Mucosa of gallbladder (tissue), 1 donor: ENCODE measurements at places on chromosomes 6 and 20. TPM values are rescaled to one million over a fixed set of nuclear protein-coding genes. Genes with fewer than 3 reads are reported as not detected.
A peak's percentile ranks its signal among the peaks of the same experiment; 100 is the strongest.

- DNase-seq: no peak
Observed at GRCh38 chr20:22447447-22447778, 137.0 kb downstream of the FOXA2 start.

Gene ADIG
- not detected for total RNA-seq

Gene OR2H2
- total RNA-seq: not detected

Gene ZBTB46
- 9.0 TPM for total RNA-seq

Gene ADGB
- total RNA-seq: not detected

GRCh38 chr6:123085403-123085802 lies 89.4 kb downstream of the CLVS2 start:
- no peak for DNase-seq

GRCh38 chr6:127998985-127999384 lies 98.1 kb upstream of the THEMIS start:
- no peak for DNase-seq

GRCh38 chr20:22515264-22515663 lies 69.1 kb downstream of the FOXA2 start:
- DNase-seq: no peak

DNA sequence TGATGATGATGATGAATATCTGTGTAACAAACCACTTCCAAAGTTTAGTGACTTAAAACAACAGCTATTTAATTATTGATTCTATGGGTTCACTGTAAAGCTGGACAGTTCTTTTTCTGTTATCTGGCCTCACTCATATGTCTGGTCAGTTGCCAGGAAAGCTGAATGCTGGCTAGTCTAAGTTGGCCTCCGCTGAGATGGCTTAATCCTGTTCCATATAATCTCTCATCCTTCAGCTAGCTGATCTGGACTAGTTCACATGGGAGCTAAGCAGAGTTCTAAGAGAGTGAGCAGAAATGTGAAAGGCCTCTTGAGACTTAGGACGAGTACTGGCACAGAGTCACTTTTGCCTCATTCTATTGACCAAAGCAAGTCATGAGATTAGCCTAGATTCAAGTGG lies 334.7 kb upstream of the FLRT3 start:
- peak; percentile 11 for DNase-seq

- peak; percentile 58 for DNase-seq
Observed at GRCh38 chr6:16803294-16804200, 42.3 kb upstream of the ATXN1 start.

- DNase-seq: no peak
Observed at GRCh38 chr20:21395666-21396598, 1.4 kb downstream of the NKX2-4 start.

DNA sequence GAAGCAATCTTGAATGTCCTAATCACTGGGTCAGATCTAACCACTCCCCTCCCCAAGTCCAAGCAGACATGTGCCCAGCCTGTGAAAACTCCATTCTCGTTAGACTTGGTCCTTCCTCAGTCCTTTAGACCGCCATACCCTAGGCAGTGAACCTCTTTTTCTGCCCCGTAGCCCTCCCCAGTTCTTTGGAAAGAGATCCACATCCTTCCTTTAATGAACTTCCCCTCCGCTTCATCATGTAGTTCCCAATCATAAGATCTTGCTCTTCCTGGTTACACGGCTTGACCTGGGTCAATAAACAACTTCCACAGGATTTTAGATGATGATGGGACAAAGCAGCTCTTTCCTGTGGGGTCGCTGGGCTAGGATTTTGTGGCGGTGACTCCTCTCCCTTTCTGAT lies 9.6 kb downstream of the AHCY start:
- DNase-seq: no peak

- DNase-seq: no peak
Observed at GRCh38 chr6:79145301-79145700, 67.2 kb upstream of the PHIP start.

DNA sequence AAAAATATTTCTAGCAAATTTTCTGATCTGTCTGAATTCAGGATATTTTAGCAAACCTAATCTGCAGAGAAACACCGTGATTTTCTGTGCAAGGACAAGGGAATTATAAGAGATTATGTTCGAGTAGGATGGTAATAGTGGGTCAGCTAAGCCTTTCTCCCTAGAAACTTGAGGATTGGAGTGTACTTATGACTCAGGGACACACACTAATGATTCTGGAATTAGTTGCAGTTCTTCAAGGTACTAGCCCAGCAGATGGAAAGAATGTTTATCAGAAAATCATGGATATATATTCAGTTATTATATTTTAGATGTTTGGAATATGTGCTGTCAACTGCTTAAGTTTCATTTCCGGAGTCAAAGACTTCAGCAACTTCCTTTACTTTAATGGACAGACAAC lies 177.1 kb upstream of the MAP3K7 start:
- no peak for DNase-seq

GRCh38 chr6:129500958-129501739 lies 208.8 kb downstream of the ARHGAP18 start:
- peak; percentile 30 for DNase-seq

DNA sequence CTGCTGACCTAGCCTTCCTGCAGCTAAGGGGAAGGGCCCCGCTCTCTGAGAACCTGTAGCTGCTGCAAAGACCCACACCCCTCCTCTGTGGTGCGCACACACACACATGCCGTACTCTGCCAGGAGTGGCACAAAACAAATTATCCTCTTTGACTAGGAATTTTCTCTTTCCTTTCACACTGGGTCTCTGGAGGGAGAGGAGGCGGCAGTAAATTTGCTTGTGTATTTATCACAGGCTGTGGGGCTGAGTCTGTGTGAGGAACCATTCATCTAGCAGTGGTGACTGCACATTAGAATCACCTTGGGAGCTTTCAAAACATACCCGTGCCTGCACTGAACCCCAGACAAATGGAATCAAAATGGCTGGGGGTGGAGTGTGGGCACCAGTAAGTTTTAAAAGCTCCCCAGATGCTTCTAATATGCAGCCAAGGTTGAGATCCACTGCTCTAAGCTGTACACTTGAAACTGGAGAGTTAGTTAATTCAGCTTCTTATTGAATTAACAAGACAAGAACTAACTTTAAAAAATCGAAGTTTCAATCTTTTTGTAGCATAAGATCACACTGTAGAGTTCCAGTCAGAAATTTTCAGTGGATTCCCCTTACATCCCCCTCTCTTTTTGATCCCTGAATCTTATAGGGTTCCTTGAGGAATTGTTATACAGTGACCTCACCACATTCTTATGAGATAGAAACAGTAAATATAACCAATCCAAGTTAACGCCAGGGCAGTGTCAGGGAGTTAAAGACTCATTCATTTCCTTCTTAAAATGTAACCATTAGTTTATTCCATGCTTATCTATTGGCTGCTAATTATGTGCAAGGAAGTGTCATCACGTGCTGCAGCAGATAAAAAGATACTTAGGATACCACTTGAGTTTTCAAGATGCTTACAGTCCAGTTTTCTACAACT lies 29.8 kb upstream of the GMDS start:
- DNase-seq: no peak

Gene LBP
- total RNA-seq: 0.55 TPM

- DNase-seq: no peak
Observed at GRCh38 chr6:137166247-137167098, 7.0 kb downstream of the IL22RA2 start.

DNA sequence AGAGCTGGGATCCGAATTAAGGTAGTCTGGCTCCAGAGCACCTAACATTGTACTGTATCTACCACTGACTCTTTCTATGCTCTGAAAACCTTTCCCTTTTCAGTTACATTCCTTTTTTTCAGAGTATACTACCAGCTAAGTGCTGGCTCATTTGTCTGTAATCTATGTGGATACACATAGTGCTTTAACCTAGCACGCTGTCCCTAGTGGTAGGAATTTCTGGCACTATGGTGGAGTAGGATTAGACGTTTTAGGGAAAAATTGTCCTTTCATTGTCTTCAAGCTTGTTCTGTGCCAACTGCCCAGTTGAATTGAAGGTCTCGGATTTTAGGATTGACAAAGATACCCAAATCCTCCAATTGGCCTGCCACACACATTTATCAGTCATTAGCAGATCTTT lies 259.1 kb upstream of the FERMT1 start:
- DNase-seq: no peak

Gene ANKEF1
- total RNA-seq: 8.2 TPM

- no peak for DNase-seq
Observed at GRCh38 chr6:168361766-168362165, 42.2 kb upstream of the DACT2 start.

- peak; percentile 40 for DNase-seq
Observed at GRCh38 chr6:46491628-46492547, 639 bp upstream of the RCAN2 start.

GRCh38 chr6:36280467-36280866 lies 10.6 kb downstream of the PNPLA1 start:
- no peak for DNase-seq

DNA sequence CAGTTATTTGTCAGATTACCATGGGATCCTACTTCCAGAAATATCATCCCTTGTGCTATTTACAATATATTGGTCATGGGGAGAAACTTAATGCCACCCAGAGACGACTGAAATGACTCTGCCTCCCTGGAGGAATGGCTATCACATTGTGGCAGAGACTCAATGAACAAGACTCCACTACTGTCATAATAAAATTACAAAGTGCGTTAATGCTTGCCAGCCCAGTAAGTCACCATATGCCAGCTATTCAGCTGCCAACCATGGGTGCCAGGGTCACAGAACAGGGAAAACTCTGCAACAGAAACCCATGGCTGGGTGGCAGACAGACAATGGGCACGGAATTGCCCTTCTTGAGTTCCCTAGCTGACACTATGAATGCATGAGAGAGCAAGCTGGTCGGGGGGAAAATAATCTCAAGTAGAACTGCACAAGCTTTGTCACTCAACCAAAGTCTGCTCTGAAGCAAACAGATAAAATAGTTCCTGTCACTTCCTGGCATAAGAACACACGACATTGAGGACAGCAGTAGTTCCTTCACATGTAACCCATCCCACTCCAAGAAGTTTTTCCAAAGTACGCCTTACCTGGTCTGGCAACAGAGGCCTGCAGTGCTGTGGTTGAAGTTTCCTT lies 32.1 kb downstream of the TP53INP2 start:
- DNase-seq: no peak

DNA sequence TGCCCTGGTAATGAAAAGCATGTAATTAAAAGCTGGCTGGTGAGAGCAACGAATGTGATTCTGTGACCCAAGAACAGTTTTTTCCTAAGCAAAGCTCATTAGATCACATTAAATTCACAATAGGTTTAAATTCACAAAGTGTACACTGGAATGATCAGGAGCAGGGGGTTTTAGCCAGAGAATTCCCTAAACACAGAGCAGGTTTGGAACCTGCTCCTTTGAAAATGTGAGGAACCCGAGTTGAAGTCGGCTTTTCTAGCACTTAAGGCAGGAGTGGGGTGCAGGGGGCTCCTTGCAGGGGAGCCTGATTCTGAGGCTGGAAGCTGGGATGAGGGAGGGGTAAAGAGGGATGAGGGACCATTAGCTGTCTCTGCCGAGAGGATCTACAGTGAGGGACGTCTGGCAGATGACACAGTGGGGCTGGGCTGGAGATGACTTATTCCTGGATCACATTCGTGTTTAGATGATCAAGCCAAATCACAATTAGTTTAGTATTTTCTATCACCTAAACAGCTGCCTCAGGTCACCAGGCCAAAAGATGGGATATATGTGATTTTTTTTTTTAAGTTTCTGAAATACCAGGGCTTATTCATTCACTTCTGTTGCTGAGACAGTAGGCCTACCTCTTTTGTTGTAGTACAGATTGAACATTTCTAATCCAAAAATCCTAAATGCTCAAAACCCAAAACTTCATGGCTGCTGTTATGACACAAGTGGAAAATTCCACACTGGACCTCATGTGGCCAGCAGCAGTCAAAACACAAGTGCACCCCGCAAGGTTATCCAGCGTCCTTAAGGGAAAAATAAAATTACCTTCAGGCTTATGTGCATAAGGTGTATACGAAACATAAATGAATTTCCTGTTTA lies 93.1 kb upstream of the HIVEP1 start:
- no peak for DNase-seq

Gene C20orf141
- total RNA-seq: not detected

DNA sequence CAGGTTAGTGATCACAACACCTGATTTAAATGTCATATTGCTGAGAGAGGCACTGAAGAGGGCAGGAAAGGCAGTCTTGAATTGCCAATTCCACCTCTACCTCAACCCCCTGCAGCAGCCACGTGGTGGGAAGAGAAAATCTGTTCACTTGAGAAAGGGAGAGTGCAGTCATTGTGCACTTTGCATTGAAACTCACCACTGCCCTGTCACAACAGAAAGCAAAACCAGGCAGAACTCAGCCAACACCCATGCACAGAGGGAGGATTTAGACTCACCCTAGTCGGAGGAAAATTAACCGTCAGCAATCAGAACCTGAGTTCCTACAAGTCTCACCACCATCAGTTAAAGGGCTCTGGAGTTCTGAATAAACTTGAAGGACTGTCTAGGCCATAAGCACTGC lies 1040.2 kb downstream of the HACE1 start:
- no peak for DNase-seq

DNA sequence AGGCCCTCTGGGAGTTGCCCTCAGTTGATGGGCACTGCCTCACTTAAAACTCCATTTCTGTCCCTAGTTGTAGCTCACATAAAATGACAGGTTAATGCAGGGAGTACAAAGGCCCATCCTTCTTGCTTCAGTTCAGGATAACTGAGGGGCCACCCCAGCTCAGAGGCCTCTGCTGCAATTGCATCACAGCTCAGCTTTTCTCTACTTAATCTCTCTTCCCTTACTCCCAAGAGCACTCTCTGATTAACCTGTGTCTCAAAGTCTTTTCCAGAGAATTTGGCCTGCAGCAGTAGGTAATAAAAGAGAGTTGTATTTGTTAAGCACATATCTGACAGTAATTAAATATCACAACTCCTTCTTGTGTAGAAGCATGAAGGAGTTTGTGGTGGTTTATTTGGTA lies 40.9 kb upstream of the FLRT3 start:
- no peak for DNase-seq

GRCh38 chr20:37670351-37670791 lies 23.5 kb upstream of the CTNNBL1 start:
- no peak for DNase-seq

Gene KCNG1
- total RNA-seq: 9.9 TPM

Gene C6orf132
- total RNA-seq: 41.2 TPM

GRCh38 chr20:46157625-46158024 lies 39.5 kb downstream of the CD40 start:
- DNase-seq: no peak

- no peak for DNase-seq
Observed at GRCh38 chr20:8646716-8647115, 422.2 kb upstream of the PLCB4 start.

GRCh38 chr6:20137837-20138236 lies 74.4 kb downstream of the MBOAT1 start:
- DNase-seq: no peak

GRCh38 chr6:71299541-71300470 lies 11.2 kb downstream of the OGFRL1 start:
- no peak for DNase-seq

Gene TSPO2
- 1.0 TPM for total RNA-seq

Gene GGTLC1
- 0.40 TPM for total RNA-seq

GRCh38 chr20:33719277-33719988 lies 677 bp downstream of the PXMP4 start:
- no peak for DNase-seq

GRCh38 chr6:151240036-151240685 lies 394 bp downstream of the AKAP12 start:
- peak; percentile 80 for DNase-seq

Gene MEP1A
- total RNA-seq: not detected
